Neural crest cell (in vitro differentiated cells): ENCODE measurements at places on chromosomes 5 and 9. TPM values are rescaled to one million over a fixed set of nuclear protein-coding genes. Genes with fewer than 3 reads are reported as not detected.

DNA sequence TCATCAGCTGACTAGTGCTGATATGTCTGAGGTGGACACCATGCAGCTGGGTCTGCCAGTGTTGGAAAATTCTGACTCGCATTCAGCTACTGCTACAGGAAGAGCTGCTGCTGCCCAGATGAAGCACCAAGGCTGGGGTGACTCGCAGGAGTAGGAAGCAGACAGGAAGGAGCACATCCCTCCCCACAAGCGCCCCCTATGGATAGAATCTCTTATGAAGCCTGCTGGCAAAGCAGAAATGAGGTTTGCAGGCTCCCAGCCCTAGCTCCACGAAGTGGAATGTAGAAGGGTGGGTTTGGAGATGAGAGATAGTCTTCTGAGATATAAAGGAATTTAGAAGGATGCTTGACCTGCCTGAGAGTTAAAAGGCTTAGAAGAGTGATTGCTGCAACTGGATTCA is 443.0 kb downstream of the ACTL7B start:
- DNase-seq, result no peak

DNA sequence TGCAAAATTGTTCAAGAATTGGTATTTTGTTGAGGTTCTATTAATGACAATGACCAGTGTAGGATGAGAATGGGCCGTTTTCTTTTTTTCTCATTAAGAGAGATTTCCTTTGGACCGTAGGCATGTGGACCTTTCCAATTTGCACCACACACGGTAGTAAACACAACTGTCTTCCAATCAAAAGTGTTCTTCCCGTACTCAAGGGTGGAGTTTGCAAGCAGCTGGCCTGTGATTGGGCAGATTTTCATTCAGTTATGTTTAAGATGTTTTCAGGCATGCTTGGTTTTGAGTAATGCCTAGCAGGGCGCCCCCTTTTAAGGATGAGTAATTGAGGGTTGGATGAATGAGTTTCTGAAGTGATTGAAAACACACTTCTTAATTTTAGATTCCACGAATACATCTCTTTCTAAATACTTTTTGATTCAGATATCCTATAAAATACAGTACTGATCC is 2.5 kb downstream of the KDM3B start:
- no peak for DNase-seq

GRCh38 chr9:27447031-27447683 is 76.9 kb upstream of the IFNK start:
- no peak for DNase-seq

DNA sequence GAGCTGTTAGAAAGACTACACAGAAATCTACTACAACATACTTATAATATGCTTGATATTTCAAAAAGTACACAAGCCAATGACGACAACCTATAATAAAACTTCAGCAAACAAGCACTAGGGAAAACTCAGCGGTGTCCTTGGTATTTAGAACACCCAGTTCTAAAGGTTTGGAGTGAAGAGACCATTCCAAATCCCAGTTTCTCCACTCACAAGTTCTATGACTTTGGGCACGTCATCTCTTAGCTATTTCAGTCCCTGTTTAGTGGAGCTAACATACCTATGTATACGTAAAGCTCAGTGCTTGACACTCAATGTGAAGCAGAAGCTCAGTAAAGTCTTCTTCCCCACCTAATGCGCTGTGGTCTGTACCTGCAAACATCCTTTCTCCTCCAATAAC is 52.8 kb downstream of the MLLT3 start:
- no peak for DNase-seq

DNA sequence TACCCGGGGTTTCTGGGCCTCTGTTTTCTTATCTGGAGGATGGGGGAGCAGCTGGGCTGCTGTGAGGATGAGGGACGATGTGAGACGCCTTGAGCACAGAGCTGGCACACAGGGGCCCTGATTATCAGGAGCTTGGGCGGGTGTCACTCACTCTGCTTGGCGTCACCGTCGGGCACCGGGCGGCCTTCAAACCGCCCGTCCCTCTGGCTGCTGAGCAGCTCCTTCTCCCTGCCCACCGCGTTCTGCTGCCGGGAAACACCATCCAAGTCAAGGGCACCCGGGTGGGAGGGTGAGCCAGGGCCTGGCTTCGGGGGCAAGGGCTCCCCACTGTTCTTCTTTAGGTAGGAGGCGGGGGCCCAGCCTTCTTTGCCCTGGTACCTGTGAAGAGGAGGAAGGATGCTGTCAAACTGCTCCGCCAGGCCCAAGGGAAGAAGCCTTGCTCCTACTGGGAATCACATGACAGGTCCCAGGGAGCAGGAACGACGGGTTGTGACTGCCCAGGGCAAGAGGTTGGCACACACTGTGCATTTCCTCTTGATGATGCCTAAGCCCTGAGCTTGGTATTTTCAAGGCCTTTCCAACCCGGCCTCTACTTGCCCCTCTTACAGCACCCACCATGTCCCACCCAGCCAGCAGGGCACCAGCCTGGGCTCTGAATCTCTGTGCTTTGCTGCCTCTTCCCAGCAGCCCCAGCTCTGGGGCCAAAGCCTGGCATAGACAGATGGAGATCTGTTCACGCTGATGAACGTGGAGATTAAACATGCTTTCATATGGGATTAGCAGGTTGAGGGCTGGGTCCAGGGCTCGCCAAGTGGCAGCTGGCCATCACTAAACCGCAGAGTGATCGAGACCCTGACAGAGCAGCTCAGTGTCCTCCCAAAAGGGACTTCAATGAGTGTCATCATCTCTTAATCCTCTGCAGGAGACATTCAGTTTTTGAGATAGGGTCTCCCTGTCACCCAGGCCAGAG is 66.9 kb upstream of the UBTD2 start:
- DNase-seq, result no peak

DNA sequence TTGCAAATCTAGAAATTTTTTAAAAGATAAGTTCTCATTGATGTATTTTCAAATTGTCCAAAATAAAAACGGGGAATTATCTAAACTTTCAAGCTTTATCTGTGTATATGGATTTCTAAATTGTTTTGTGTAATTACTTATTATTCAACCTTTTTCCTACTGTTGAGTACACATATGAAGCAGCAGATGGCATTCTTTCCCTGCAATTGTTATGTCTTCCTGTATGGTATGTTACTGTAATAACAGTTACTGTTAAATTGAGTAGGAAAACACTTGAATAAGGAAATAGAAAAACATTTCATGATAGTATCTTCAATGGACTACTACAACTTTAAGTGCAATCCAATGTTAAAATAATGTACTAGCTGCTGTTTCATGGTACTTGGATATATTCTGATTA is 124.8 kb downstream of the RANBP17 start:
- DNase-seq, result no peak

GRCh38 chr5:154191467-154192261 is 1.1 kb downstream of the GALNT10 start:
- DNase-seq, result no peak

- DNase-seq, result no peak
These were observed 42.4 kb downstream of the STX17 start for GRCh38 chr9:99948896-99949295.

- DNase-seq, result no peak
These were observed 411.7 kb upstream of the EDIL3 start for GRCh38 chr5:84796399-84796798.

GRCh38 chr5:53560028-53560427 is 411 bp upstream of the NDUFS4 start:
- DNase-seq, result no peak

GRCh38 chr5:172717481-172718195 is 53.4 kb downstream of the DUSP1 start:
- DNase-seq, result no peak

DNA sequence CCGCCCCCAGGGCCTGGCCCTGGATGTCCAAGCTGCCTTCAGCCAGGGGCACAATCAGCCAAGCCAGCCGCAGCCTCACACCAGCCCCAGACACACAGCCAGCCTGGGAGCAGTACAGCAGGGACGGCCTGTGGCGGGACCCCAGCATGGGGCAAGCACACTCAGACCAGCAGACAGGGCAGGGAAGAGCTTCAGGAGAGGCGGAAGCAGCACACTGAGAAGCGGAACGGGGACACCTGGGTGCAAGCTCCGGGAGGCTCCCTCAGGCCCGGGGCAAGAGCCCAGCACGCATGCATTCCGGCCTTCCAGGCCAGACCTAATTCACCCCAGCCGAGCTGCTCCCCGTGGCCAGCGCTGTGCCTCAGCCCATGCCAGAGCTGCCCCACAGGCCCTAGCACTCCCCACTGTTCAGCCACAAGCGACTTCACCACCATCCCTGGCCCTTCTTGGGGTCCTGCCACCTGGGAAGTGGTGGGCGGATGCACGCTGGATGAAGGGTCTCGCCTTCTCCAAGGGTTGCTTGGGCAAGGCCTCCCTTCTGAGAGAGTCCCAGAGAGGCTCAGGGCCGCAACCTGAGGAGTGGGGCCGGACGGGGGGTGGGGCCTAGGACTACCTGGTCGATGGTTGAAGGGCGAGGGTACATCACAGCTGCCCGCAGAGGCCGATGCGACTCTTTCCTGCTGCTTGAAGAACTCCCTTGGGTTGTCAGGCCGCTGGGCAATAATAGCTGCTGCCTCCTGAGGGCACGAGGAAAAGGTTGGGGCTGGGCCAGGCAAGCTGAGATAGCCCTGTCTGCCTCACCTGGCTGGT is 13.4 kb downstream of the DBN1 start:
- no peak for DNase-seq

DNA sequence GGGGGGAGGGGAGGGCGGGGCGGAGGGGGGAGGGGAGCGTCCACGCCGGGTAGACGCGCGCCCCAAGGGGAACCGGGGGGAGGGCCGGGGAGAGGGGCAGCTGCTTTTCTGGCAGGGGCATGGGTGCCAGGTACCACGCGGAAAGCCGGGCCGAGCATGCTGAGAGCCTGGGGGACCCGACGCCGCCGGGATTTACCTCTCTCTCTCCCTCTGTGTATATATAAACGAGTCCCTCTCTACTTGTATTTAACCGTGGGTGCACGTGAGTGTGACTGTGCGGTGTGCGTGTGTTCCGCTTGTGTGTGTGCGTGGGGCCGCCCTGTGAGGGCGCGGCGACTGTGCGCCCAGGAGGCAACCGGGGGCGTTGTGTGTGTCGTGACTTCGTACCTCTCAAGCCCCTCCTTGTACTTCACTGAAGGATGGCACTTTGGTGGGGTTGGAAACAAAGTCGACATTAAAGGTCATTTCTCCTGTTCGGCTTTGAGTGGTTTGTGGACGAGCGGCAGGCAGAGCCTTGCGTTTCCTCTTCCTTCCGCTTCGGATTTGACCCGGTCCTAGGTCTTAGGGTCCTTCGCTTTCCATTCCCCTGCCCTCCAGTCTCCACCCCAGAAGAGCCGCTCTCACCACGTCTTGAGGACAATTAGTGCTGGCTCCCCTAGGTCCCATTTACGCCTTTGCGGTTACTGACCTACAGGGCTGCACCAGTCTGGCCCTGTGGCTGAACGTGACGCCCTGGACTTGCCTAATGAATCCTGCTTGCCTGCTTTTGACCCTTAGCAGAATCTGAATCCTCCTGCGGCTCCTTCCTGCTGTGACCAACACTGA is 36.2 kb upstream of the TTC1 start:
- DNase-seq, result no peak

DNA sequence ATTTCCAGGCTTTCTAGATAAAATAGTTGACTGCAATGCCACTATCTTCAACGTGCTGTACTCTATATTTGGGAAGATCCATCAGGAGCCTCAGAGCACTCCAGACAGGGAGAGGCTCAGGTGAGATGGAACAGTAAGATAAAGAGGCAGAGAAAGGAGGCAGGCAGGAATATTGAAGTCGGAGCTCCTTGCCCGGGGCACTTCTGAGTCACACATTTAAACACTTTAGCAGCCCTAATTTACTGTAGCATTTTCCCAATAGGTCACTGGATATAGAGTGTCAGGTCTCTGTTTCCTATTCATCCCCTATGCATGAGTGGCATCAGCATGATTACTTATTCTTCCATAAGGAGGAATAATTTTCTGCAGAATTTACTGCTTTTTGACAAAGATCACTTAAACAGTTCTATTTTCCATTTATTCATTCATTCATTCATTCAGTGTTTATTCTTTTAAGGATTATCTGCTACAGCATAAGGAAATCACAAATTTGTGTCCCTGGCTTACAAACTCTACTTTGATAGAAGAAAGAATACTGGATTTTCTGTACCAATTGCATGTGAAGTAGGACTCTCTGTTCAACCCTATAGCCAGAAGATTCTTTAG is 170.7 kb downstream of the MAPKAP1 start:
- no peak for DNase-seq

DNA sequence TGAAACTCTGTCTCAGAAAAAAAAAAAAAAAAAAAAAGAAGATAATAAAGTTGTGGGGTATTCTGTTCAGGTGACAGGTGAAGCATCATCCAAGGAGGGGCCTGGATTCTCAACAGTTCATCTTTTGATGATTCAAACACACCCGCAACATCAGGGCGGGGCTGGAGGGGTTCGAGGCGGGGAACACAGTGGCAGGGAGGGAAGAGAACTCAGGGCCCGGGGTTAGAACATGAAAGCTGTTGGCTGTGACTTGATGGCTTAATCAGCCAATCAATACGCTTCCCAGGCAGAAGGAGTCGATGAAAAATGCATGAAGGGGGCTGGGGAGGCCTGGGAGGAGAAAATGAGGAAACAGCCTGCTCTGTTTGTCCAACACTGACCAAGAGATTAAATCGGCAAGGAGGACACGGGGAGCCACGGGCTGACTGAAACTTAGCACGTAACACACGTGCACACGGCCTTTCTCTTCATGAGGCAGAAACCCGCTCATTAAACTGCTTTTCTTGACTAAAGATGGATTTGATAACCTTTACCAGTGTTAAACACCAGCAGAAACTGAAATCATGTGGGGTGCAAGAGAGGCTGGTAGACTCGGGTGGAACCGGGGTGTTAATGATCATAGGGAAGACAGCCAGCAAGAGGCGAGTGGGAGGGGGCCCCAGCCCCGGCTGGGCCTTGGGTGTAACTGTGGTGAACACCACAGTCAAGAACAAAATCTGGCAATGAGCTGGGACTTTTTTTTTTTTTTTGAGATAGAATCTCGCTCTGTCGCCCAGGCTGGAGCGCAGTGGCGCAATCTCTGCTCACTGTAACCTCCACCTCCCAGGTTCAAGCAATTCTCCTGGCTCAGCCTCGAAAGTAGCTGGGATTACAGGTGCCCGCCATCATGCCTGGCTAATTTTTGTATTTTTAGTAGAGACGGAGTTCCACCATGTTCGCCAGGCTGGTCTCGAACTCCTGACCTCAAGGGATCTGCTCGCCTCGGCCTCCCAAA is 105.7 kb upstream of the RAPGEF1 start:
- no peak for DNase-seq

GRCh38 chr5:58793888-58794657 is 211.2 kb downstream of the RAB3C start:
- DNase-seq, result no peak

GRCh38 chr9:17394881-17395510 is 183.9 kb upstream of the SH3GL2 start:
- DNase-seq, result no peak

DNA sequence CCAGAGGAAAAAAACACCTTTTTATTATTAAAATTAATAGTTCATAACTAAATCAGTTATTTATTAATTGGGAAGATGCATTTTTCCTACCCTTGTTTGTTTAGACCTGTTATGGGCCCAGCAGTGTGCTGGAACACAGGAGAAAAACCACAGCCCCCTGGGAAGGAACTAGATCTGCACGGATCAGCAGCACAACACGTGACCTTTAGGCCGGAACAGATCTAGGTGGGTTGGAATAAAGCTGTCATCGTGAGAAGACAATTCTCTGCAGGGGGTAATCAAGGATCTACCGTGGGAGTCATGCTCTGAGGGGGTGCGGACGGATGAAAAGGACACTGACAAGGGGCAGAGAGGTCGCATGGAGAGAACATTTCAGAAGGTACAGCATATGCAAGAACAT is 95.8 kb upstream of the SPATA31C2 start:
- DNase-seq, result no peak

GRCh38 chr5:172048539-172049101 is 42.2 kb upstream of the FBXW11 start:
- DNase-seq, result no peak

Gene SNCB
- 0.40 and 0.96 TPM in 2 replicates for total RNA-seq

Gene TMEM171
- not detected in 2 replicates for total RNA-seq

Gene LTC4S
- 2.4 and 3.3 TPM in 2 replicates for total RNA-seq

Gene TMEM174
- not detected in 2 replicates for total RNA-seq

Gene PCDHGA4
- total RNA-seq, result 0.56 and 0.93 TPM in 2 replicates

Gene ZBTB43
- 14.5 and 23.0 TPM in 2 replicates for total RNA-seq
